ENCODE measurements at places on chromosomes 7 and 10. TPM values are rescaled to one million over a fixed set of nuclear protein-coding genes. Genes with fewer than 3 reads are reported as not detected.

Gene FAM25G
- polyA plus RNA-seq = not detected

Gene BAIAP2L1
- polyA plus RNA-seq = 3.9 TPM

Gene GHRHR
- polyA plus RNA-seq = not detected

Gene DKK1
- 21.9 TPM for polyA plus RNA-seq

Gene ACBD7
- polyA plus RNA-seq = 0.58 TPM

Gene OPALIN
- not detected for polyA plus RNA-seq

Gene TRIM73
- polyA plus RNA-seq = 0.15 TPM

Gene PAPOLB
- polyA plus RNA-seq = not detected

Gene MRPS24
- polyA plus RNA-seq = 134 TPM

Gene MSMB
- polyA plus RNA-seq = not detected

Gene NODAL
- not detected for polyA plus RNA-seq

Gene HOXA4
- polyA plus RNA-seq = 5.4 TPM

Gene OR6V1
- polyA plus RNA-seq = not detected

Gene OIT3
- not detected for polyA plus RNA-seq

Gene CYP51A1
- polyA plus RNA-seq = 9.1 TPM

Gene NDUFB8
- polyA plus RNA-seq = 204 TPM

Gene NOLC1
- 60.9 TPM for polyA plus RNA-seq

Gene WAPL
- 24.5 TPM for polyA plus RNA-seq

Gene GPNMB
- 6.8 TPM for polyA plus RNA-seq

Gene ITGB8
- polyA plus RNA-seq = 12.3 TPM

Gene PRSS2
- not detected for polyA plus RNA-seq

Gene TAS2R41
- polyA plus RNA-seq = not detected

Gene REEP3
- polyA plus RNA-seq = 36.5 TPM

Gene OPN4
- polyA plus RNA-seq = not detected

Gene MINDY4
- 2.4 TPM for polyA plus RNA-seq

Gene ABI1
- polyA plus RNA-seq = 64.2 TPM

Gene SEC31B
- 4.8 TPM for polyA plus RNA-seq

Gene TBC1D12
- 4.1 TPM for polyA plus RNA-seq

Gene EGR2
- polyA plus RNA-seq = 0.57 TPM

Gene RASSF4
- polyA plus RNA-seq = 11.2 TPM

Gene CDC14C
- polyA plus RNA-seq = 0.07 TPM

Gene RAMP3
- not detected for polyA plus RNA-seq

Gene TMEM139
- polyA plus RNA-seq = not detected

Gene CNPY1
- not detected for polyA plus RNA-seq

Gene PPP1R17
- not detected for polyA plus RNA-seq

Gene ABCB8
- 13.7 TPM for polyA plus RNA-seq

Gene CPA1
- 0.07 TPM for polyA plus RNA-seq

Gene AOAH
- polyA plus RNA-seq = not detected

Gene ANKRD30A
- polyA plus RNA-seq = not detected

Gene SORCS1
- polyA plus RNA-seq = 0.05 TPM
